ENCODE measurements at places on chromosomes 5 and 9.

- no peak for DNase-seq
Measured at GRCh38 chr9:86966852-86967511, 19.7 kb upstream of the GAS1 start.

- DNase-seq: no peak
Measured at GRCh38 chr5:53392073-53392472, 88.4 kb upstream of the FST start.

- DNase-seq: no peak
Measured at GRCh38 chr5:16854351-16854750, 81.7 kb downstream of the MYO10 start.

DNA sequence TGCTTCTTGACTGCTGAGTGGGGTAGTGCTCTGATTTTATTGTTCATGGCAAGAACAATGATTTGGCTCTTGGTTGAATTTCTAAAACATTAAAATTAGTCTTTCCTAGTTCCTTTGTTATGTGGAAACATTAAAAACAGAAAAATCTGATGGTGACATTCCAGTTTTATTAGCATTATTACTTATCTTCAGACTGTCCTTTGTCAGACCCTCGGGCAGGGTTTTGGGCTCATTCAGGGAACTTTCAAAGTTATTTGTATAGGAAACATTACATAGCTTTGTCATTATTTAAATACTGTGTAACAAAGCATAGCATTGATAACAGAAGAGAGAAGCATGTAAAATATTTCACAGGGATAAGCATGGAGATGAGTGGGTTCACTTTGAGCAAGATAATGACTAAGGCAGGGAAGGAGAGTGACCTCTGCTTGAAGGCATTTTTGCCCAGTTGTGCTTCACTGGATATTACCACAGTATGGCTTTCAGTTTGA lies 119.9 kb downstream of the KDM4C start:
- no peak for DNase-seq

DNA sequence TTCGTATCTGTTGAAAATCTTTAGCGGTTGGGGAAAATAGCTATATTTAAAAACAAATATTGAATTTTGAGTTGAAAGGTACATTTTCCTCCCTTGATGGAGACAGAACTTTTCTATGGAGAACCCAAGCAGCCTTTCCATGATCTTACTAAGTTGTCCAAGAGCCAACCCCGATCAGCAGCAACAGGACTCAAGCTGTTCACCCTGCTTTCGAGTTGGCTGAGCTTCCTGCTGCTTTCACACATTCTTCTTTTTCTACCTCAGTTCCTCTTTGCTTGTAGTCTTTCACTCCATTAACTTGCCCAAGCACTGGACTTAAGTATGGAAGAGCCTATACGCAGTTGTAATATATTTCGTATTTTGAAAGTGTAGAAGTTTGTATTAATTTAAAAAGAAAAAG lies 59.4 kb downstream of the IL6ST start:
- no peak for DNase-seq
